ENCODE measurements at places on chromosomes 5 and 9.

DNA sequence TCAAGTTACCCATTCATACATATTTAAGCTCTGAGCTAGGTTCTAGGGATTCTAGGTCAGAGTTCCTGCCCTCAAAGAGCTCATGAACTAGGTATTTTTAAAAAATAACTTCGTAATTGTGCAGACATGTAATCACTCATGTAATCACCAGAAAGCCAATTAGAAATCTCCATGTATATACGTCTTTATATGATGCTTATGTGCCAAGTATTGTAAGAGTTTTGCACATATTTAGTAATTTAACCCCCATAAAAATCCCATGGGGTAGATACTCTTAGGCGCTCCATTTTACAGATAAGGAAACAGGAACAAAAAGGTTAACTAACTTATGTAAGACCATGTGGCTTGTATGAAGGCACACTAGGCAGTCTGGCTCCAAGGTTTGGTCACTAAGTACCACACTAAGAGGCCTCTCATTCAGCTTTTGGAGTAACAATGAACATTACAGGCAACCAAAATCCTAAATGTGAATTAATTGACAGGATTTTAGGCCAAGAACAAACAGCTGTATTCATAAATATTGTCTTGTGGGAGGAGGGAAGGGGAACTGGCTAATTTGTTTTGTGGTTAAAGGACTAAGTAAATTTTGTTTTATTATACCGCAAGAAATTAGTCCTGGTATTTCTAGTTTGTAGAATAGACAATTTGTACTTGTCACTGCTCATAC is 1.7 kb upstream of the OTULINL start:
- DNase-seq: no peak

DNA sequence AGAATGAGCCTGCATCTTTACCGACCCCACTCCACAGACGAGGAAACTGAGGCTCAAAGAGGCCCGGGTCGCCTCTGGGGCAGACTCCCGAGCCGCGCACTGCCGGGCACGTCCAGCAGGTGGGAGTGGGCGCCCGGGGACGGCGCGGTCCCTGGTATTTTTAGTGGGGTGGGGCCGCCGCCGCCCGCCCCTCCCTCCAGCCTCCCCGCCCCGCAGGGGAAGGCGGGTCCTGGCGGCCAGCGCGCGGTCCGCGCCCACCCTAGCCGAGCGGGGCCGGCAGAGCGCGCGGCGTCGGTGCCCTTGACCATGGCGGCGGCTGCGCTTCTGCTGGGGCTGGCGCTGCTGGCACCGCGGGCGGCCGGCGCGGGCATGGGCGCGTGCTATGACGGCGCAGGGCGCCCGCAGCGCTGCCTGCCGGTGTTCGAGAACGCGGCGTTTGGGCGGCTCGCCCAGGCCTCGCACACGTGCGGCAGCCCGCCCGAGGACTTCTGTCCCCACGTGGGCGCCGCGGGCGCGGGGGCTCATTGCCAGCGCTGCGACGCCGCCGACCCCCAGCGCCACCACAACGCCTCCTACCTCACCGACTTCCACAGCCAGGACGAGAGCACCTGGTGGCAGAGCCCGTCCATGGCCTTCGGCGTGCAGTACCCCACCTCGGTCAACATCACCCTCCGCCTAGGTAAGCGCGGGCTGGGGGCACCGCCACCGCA is at the start of gene LAMC3:
TSS of gene LAMC3 (plus strand) at position 266 of the 710 bp plus-strand sequence. CDS start at position 307, 41 bp downstream.
- DNase-seq: no peak

DNA sequence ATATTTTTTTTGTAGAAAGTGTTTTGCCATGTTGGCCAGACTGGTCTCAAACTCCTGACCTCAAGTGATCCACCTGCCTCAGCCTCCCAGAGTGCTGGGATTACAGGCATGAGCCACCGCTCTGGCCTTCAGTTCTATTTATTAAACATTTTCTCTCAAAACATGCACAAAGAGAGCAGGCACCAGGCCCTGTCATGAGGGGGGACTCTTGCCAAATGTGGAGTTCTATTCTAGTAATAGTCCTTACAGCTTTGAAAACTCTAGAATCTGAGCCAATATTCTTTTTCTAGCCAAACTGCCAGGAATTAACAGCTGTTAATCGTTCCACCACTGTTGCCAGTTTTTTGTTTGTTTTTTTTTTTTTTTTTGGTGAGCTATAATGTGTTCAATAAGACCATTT is 124.6 kb downstream of the TARS1 start:
- DNase-seq: no peak

- no peak for DNase-seq
Observed at GRCh38 chr5:133751421-133751820, 139.1 kb upstream of the FSTL4 start.

DNA sequence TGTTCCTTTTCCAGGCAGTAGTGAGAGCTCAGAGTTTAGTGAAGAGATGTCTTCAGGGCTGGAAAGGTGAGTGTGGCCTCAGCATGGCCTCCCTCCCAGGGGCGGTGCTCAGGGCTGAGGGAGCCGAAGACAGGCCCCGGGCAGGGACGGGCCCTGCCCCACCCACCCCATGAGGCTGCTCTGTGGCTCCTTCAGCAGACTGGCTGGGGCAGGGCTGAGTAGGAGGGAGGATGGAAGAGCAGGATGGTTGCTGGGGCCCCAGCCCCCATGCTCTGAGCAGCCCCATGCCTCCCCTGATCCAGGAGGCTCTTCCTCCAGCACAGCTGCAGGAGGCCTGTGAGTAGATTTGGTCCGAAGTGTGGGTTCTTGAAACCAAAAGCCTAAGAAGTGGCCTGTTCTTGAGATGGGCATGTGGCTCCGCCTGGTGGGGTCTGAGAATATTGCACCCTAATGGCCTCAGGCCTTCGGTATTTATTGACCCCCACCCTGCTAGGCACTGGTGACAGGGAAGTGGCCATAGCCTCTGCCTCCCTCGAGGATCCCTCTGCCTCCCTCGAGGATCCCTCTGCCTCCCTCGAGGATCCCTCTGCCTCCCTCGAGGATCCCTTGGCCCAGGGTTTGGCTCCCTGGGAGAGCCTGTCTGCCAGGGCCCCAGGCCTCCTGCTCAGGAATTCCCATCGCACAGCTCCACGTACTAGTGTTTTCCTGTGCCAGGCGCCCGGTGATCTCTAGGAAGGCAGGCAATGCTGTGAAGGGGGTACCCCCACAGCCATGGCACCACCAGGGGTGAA is 65.4 kb upstream of the GARNL3 start:
- peak; percentile 26 for DNase-seq

GRCh38 chr5:56759521-56760216 is 55.7 kb upstream of the MAP3K1 start:
- no peak for DNase-seq

All from kidney epithelial cell (primary cell).